ENCODE measurements at places on chromosomes 4 and X. TPM values are rescaled to one million over a fixed set of nuclear protein-coding genes. Genes with fewer than 3 reads are reported as not detected.

GPC4 gene
- total RNA-seq, result 0.83 TPM

RIPPLY1 gene
- not detected for total RNA-seq

DGKK gene
- total RNA-seq, result not detected

GPR50 gene
- not detected for total RNA-seq

C4orf46 gene
- 5.5 TPM for total RNA-seq

SMIM10 gene
- 7.8 TPM for total RNA-seq

POLA1 gene
- total RNA-seq, result 6.4 TPM

ARAP2 gene
- 1.3 TPM for total RNA-seq

UGT8 gene
- not detected for total RNA-seq

MAGIX gene
- total RNA-seq, result 1.4 TPM

GUCY1A1 gene
- 0.71 TPM for total RNA-seq
